GM19239 (cell line): ENCODE measurements at places on chromosomes 7 and 10.

GRCh38 chr10:46253076-46254006 lies 33.5 kb upstream of the ANTXRL start:
- DNase-seq: no peak

DNA sequence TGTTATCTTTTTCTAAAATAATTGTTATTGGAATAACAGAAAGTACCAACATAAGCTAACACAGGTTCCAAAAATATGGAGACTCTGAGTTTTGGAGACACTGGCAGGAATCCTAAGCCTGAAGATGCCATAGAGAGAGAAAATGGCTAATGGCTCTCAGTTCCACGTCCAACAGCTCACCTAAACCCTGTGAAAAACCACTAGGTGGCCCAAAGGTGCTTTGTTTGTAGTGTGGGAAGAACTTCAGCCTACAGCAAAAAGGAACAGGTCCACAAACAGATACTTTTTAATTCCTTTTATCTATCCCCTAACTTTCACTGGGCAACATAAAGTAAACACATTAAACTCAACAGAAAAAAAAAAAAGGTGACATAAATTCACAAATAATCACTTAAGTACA lies 272.3 kb downstream of the SEMA3D start:
- DNase-seq: no peak

DNA sequence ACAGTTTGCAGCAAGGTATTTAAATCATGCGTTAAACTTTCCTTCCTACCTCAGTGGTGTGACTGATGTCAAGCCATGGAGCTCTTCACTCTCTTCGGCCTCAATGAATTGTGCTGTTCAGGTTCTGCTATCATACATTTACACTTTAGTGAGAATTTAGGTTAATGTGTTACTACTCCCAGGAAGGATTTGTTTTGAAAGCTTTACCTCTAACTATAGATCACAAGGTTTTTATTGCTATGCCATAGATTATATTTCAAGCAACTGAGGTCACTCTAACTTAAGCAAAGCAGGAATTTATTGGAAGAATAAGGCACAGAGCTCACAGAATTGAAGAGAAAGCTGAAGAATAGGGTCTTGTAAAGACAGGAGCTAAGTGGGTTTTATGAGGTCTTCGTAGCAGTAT lies 11.0 kb upstream of the ADD3 start:
- DNase-seq: no peak

GRCh38 chr7:680411-681127 lies 45.9 kb upstream of the DNAAF5 start:
- no peak for DNase-seq

- DNase-seq: no peak
Measured at GRCh38 chr10:26841733-26842317, 18.9 kb downstream of the ABI1 start.

- DNase-seq: no peak
Measured at GRCh38 chr10:115844591-115844990, 428.4 kb downstream of the GFRA1 start.

GRCh38 chr7:116165717-116166116 lies 44.6 kb upstream of the TES start:
- no peak for DNase-seq
